ENCODE measurements at places on chromosomes 4 and X.

DNA sequence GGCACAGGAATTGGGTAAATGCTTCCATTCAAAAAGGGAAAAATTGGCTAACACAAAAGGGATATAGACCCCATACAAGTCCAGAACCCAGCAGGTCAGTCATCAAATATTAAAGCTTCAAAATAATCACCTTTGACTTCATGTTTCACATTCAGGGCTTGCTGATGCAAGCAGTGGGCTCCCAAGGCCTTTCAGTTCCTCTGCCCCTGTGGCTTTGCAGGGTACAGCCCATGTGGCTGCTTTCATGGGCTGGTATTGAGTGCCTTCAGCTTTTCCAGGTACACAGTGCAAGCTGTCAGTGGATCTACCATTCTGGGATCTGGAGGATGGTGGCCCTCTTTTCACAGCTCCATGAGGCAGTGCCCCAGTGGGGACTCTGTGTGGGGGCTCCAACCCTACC lies 253.0 kb downstream of the TECRL start:
- no peak for DNase-seq

DNA sequence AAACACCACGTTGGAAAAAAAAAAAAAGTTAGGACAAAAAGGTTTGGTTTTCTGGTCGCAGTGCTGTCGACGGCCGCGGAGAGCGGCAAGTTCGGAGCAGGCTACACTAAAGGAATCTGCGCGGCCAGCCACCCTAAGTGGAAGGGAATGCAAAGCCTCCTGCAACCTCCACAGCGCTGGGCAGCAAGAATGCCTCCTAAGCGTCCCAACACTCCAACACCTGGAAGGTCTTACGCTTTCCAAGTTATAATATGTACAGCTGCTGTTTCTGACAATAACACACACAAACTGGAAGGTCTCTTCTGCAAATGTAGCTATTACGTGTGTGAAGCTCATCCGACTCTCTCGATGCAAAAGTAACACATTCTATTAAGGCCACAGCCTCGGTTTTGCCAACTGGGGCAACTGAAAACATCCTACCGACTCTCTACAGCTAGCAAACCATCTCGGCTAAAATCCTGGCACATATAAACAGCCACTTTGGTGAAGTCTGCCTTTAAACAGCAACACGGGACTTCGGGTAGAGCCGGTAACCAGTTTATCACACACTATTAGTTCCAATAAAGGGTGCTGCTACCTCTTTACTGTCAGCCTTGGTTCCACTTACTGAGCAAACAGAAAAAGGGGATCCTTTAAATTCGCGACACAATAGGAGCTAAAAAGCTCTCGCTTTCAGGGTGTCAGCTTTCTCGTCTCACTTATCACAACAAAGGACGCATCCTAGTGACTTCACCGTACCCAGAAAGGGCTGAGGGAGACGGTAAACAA lies 895 bp downstream of the SMIM14 start:
- DNase-seq, result no peak

- no peak for DNase-seq
These were observed 80.8 kb upstream of the IQCM start for GRCh38 chr4:149896432-149896831.

- no peak for DNase-seq
These were observed 411 bp upstream of the GPRASP1 start for GRCh38 chrX:102650903-102651241.

- no peak for DNase-seq
These were observed 65.7 kb upstream of the KCNIP4 start for GRCh38 chr4:22014222-22014741.

DNA sequence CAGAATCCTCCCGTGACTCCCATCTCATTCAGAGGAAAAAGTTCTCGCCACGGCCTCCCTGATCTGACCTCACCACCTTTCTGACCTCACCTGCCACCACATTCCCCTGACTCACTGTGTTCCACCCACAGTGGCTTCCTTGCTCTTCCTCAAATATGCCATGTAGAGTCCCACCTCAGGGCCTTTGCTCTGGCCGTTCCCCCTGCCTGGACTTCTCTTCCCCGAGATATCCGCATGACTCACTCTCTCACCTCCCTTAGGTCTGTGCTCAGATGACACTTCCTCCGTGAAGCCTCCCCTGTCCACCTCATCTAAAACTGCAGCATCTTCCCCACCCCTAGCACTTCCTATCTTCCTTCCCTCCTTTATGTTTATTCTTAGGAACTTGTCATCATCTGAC lies 7.2 kb upstream of the TSPYL2 start:
- DNase-seq, result no peak

- no peak for DNase-seq
These were observed 25.4 kb upstream of the SLAIN2 start for GRCh38 chr4:48315728-48316630.

GRCh38 chrX:41718481-41719235 lies 5.3 kb upstream of the GPR82 start:
- DNase-seq, result no peak

GRCh38 chr4:180840142-180840541 lies 1403.1 kb upstream of the TENM3 start:
- no peak for DNase-seq

- DNase-seq, result no peak
These were observed 217.0 kb downstream of the GUCY2F start for GRCh38 chrX:109264878-109265277.

- no peak for DNase-seq
These were observed 34.2 kb upstream of the TBC1D14 start for GRCh38 chr4:6875431-6875831.

GRCh38 chr4:7365462-7366179 lies 69.1 kb downstream of the PSAPL1 start:
- DNase-seq, result no peak

- no peak for DNase-seq
These were observed 589.5 kb upstream of the LCORL start for GRCh38 chr4:18611026-18611425.

GRCh38 chrX:121479406-121479805 lies 432.0 kb downstream of the GLUD2 start:
- no peak for DNase-seq

Data from stimulated activated CD8-positive, alpha-beta memory T cell treated with anti-CD3 and anti-CD28 coated beads, Interleukin-15, amount 100 ng/mL, for 1 hour (primary cell).